Stimulated activated CD8-positive, alpha-beta memory T cell treated with anti-CD3 and anti-CD28 coated beads, Interleukin-12 subunit alpha, Interleukin-12 subunit beta, amount 100 ng/mL, for 1 hour (primary cell): ENCODE measurements at places on chromosomes 1 and 21.
A peak's percentile ranks its signal among the peaks of the same experiment; 100 is the strongest.

DNA sequence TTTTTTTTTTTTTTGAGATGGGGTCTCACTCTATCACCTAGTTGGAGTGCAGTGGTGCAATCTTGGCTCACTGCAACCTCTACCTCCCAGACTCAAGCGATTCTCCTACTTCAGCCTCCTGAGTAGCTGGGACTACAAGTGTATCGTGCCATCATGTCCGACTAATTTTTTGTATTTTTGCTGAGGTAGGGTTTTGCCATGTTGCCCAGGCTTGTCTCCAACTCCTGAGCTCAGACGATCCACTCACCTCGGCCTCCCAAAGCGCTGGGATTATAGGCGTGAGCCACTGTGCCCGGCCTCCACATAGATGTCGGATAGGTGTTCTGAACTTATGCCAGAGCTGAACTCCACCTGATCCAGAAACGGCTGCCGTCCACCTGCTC, 21.1 kb downstream of the PLEKHM2 start:
- no peak for DNase-seq

DNA sequence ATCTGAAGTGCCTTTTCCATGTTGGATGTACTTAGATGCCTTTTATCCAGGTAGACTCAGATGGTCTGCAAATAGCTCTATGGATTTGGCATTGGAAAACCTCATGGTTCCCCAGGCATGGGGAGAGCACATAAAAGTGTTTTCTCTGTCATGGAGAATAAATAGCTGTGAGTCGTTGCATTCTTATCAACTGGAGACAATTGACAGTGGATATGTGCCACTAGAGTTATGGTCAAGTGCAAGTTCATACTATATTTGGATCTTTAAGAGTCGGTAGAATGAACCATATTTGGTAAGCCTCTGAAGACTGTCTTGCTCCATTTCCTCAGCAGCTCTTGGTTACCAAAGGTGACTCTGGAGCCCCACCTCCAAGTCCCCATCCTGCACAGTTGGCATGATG, 83.7 kb downstream of the ROR1 start:
- no peak for DNase-seq

- no peak for DNase-seq
Observed at GRCh38 chr1:247118946-247119446, 14.8 kb upstream of the ZNF669 start.

- DNase-seq = no peak
Observed at GRCh38 chr1:156221986-156222692, 9.3 kb downstream of the PMF1 start.

DNA sequence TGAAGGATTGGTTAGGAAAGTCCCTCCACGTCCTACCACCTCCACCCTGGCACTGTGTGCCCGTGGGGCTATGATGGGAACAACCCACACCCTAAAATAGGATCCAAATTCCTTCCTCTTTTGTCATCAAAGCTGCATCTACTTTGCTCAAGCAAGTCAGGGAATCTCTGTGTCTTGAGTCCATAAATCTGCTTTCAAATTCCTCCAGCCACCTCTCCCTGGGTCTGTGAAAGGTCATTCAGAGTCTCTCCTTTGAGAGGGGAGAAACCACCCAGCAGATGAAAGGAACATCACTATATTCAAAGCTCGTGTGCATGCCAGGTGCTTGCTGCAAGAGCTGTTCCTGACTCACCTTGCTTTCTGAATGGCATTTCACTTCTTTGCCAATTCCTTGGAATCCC, 243.6 kb downstream of the TM2D1 start:
- no peak for DNase-seq

DNA sequence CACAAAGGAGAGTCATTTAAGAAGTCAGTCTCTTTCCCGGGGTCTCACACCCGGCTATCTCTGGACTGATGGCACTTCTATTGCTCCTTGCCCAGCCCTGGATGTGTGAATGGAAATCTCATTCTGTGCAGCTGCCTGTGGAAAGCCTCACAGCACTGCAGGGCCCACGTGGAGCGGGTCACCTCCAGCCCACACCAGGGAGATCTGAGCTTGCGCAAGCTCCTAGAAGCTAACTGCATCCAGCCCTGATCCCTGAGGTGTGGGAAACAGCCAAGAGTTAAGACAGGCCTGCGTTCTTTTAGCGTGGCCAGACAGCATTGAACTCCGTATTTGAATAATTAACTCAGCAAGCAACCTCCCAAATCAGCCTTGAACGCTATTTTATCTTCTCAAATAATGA, 150.5 kb downstream of the LRIG2 start:
- DNase-seq = no peak

- no peak for DNase-seq
Observed at GRCh38 chr1:184002071-184002470, 35.5 kb downstream of the COLGALT2 start.

DNA sequence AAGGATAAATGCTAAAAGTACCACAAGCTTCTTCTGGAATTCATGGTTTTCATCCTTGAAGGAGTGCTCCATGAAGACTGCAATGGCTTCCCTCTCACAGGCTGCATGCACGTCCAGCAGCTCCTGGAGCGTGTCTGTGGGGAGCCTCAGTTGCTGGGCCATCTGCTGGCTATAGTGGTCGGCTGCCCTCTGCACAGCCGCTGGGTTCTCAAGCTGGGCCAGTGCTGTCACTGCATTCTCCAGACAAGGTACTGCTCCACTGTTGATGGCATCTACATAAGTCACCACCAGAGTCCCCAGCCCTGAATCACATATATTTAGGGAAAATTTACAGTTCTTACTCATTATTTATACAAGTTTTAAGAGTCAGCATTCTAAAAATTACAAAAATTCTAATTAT, 8.7 kb downstream of the GBP4 start:
- DNase-seq = no peak

DNA sequence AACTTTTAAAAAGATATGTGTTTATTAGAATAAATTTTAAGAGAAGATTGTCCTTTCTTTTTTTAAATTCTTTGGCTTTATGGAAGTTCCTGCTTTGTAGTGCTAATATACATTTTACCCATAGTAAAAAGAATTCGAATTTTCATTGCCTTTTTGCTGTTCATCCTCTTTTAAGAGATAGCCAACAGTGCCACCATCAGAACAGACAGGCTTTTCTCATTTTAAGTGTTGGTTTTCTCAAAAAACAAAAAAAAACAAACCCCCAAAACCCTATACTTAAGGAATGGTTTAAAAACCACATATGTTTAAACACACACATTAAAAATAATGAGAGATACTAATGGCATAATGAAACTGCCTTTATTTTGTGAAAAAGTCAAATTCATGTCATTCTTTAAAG, 118.8 kb downstream of the NEK7 start:
- no peak for DNase-seq

DNA sequence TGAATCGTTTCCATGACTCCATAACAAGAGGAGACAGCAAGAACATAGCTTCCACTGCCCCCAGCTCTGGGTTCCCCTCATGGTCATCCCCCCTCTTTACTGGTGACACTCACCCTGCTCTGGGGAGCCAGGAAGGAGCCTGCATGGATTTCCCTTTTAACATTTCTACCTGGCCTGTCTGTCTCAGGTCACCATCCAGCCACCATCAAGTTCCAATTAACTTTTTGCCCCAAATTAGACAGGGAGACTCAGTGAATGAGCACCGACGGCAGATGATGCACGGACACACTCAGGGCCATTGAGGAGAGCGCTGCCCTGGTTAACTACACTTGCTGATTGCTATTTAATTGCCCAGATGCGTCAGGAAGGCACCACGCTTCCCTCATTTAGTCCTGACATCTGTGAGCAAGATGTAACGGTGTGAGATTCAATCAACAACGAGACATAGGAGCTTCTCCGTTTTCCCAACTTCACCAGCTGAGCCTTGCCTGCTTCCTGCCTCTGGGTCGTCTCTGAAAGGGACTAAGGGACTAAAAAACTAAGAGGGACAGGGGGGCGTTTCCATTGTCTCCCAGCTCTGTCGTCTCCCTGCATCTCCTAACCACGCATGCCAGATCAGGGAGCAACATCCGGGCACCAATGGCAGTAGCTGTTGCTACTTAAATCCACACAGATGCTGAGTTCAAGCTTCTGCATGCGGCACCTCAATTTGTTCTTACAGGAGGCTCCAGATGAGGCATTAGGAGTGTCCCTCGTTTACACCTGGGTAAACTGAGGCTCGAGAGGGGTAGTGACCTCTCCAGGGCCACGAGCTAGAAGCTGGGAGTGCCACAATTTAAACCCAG, 426.7 kb downstream of the NPHP4 start:
- DNase-seq = no peak

GRCh38 chr1:65177457-65177856, 29.5 kb downstream of the AK4 start:
- no peak for DNase-seq

DNA sequence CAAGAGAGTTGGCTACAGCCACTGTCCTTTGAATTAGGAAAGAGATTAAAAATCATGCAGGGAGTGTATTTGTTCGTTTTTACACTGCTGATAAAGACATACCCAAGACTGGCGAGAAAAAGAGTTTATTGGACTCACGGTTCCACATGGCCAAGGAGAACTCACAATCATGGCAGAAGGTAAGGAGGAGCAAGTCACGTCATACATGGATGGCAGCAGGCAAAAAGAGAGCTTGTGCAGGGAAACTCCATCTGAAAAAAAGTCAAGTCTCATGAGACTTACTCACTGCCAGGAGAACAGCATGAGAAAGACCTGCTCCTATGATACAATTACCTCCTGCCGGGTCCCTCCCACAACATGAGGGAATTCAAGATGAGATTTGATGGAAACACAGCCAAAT, 1595.2 kb downstream of the KCNT2 start:
- DNase-seq = no peak

DNA sequence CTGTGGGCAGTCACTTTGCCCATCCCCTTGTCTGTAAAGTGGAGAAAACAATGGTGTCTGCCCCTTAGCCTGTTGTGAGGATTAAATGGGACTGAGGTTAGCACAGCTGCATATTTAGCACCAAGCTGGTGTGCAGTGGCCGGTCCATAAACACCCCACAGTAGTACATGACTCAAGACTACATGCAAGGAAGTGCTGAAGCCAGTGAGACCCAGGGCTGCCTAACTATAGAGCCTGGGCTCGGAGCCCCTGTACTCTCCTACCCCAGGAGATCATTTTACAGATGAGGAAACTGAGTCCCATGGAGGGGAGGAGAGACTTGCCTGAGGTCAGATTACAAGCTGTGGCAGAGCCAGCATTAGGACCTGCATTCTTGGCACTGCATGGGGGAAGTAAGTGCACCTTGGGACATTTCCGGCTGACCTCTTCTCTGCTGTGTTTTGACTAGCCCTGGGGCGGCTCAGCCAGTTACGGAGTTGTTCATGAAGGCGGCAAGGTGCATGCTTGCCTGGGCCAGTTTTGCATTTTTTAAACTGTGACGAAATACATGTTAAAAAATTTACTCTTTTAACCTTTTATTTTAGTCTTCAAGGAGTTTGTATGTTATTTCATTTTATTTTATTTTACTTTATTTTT, 3.2 kb downstream of the SERINC2 start:
- DNase-seq = no peak

- DNase-seq = no peak
Observed at GRCh38 chr21:39840373-39841097, 26.7 kb upstream of the PCP4 start.

DNA sequence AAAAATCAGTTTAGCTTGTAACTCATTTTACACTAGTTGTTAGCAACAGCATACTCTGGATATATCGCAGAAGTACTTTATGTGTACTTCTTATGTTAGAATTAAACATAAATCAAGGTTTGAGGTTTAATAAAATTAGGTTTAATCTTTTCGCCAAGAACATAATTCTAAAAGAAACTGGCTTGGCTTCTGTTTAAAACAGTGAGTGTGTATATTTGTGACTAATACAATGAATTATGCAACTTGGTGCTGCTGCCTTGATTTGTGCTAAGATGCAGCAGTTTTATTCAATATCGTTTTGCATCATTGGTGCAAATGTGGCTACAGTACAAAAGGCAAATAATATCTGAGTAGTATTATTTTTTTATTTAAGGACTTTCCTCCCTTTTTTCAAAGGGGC, 44.8 kb downstream of the USP25 start:
- DNase-seq = no peak

- no peak for DNase-seq
Observed at GRCh38 chr1:31745096-31745945, 18.8 kb downstream of the ADGRB2 start.

DNA sequence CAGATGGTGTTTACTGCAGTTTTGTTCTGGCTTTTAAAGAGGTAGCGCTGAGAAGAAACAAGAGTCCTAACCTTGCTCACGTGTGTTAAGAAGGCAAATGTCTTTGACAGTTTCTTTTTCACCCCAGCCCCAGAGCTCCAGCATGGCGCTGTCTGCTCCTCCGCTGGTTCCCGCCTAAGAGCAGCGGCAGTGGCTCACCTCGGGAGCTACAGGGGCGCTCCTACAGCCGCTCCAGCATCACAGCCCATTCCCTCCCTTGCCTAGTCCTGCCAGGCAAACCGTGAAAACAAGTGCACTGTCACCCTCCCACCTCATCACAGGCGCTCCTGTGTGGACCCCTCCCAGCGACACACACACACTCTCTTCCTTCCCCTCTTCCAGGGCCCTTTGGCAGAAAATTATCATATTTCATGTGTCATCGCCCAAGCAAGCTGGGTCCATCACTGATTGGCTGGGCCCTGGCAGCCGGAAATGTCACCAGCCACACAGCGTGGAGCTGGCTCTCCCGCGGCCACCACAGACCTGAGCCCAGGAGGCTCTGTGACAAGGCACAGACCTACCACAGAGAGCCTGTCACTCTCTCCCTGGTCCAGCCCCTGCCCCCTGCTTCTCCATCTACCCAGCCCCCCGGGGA, 1.2 kb upstream of the HIVEP3 start:
- peak; percentile 60 for DNase-seq

DNA sequence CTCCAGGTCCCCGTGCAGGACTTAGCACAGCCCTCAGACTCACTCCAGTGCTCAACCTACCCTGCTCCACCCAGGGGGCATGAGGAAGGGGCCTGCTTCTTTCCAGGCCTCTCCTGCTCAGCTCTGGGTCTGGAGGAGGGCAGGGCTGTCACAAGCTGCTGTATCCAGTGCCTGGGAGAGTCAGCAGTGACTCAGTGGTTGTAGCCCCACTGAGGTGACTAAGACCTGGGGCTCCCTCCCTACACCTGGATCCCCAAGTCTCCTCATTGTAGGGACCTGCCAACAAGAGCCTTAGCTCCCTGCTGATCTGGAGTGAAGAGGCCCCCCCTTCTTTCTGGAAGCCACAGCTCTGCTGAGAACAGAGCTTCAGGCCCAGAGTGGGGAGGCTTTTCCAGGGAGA, 36.1 kb upstream of the FAM131C start:
- DNase-seq = no peak

DNA sequence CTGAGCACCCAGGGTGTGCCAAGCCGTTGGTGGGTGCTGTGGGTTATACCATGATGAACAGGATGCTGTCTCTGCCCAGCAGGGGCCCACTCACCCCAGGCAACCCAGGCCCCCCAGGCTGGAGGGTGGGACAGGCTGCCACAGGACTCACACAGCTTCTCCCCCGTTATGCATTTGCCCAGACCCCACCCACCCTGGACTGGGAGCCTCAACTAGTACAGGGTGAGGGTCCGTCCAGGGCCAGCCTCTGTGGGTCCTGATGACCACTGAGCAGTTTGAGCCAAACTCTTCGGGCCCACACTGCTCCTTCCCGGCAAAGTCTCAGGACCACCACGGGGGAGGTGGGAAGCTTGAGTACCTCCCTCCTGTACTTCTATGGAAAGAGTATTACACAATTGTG, 3.8 kb upstream of the PRELP start:
- no peak for DNase-seq
